ENCODE measurements at places on chromosomes 1 and 21.

DNA sequence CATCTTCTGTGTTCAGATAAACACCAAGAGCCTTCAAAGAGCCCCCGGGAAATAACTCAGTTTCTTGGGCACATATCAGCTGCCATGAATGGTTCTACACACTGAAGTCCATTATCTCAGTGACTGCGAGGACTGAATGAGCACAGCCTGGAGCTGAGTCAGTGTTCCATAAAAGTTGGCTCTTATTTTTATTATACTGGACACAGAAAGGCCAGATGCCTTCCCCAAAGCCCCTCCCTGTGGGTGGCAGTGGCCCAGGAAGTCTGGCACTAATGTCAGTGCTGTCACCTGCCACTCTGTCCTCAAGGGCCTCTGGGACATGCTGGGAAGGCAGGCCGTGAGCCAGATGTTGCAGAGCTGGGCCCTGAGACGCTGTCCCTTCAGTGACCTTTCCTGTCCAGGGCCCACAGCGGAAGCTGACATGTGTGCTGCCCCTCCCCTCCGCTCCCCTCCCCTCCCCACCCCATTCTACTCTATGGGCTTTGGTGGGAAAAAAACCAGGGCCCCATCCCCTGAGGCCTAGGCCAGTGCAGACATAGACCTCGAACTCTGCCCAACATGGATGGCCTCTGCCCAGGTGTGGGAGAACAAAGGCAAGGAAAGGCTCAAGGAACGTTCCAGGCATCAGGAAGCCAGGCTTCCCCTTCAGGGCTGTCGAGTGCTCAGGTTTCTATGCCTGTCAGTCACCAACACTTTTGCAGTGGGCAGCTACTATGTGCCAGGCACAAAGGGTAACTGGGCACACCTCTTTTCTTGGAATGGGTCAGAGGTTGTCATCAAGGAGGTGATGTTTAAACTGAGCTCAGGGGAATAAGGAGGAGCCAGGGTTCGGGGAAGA, 22.4 kb upstream of the NPPB start:
- DNase-seq, result peak; percentile 84

- DNase-seq, result no peak
Observed at GRCh38 chr1:61083013-61083806, 849 bp downstream of the NFIA start.

DNA sequence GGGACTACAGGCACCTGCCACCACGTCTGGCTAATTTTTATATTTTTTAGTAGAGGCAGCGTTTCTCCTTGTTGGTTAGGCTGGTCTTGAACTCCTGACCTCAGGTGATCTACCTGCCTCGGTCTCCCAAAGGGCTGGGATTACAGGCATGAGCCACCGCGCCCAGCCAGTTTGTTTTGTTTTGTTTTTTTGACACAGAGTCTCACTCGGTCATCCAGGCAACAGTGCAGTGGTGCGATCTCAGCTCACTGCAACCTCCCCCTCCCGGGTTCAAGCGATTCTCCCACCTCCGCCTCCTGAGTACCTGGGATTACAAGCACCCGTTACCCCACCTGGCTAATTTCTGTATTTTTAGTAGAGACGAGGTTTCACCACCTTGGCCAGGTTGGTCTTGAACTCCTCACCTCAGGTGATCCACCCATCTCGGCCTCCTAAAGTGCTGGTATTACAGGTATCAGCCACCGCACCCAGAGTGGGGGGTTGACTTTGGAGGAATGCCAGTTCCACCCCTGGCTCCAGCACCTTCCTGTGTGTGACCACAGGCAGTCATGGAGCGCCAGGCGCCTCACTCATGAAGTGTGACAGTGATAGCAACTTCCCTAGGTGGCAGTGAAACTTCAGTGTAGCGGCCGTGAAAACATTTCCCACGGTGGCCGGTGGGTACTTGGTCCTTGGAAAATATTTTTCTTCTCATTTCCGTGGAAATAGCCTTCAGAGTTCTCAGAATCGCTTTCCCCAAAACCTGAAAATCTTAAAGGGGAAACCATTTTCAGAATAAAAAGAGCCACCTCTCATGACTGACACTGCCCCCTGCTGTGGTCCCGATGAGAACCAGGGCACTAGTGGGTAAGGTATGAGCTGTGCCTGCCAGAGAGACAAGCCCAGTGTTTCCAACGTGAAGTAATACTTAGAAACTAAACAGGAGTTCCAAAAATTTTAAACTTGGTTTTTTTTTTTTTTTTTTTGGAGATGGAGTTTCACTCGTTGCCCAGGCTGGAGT, 48.6 kb downstream of the WDR4 start:
- no peak for DNase-seq

DNA sequence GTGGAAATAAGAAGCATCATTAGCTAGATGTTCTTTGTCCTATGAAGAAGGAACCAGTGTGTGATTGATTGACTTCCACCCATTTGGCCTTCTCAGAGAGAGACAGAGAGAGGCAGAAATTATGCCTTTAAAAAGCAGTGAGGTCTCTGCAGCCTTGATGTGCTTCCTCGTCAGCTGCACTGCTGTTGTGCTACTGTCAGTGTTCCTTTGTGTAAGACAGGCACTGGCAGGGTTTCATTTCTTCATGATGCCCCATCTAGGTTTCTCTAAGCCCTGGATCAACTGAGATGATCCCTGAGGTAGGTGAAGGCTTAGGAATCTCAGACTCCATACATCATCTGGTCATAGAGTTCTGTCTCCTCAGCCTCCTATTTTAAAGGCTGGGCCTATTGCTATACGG, 34.9 kb downstream of the GPR3 start:
- DNase-seq, result no peak

GRCh38 chr1:218371927-218372672, 27.0 kb downstream of the TGFB2 start:
- DNase-seq, result peak; percentile 67

- no peak for DNase-seq
Observed at GRCh38 chr1:162605225-162605927, 26.9 kb upstream of the DDR2 start.

DNA sequence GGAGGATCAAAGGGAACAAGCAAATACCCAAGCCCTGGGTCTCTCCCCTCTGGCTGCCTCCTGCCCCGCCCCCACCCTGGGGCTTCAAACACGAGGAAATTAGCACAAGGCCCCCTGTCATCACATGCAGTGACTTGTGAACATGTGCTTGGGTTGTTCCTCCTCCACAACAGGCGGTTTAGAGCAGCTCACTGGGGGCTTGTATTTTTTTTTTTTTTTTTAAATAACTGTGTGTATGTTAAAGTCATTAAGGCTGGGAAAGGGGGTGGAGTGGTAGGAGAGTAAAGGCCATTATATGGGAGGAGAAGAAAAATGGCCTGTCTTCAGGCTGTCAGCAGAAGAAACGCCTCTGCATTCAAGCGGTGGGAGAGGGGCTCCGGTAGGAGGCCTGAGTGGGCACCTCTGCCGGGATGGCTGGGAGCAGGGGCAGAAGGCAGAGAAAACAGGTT, 64.2 kb downstream of the PLXNA2 start:
- DNase-seq, result no peak

DNA sequence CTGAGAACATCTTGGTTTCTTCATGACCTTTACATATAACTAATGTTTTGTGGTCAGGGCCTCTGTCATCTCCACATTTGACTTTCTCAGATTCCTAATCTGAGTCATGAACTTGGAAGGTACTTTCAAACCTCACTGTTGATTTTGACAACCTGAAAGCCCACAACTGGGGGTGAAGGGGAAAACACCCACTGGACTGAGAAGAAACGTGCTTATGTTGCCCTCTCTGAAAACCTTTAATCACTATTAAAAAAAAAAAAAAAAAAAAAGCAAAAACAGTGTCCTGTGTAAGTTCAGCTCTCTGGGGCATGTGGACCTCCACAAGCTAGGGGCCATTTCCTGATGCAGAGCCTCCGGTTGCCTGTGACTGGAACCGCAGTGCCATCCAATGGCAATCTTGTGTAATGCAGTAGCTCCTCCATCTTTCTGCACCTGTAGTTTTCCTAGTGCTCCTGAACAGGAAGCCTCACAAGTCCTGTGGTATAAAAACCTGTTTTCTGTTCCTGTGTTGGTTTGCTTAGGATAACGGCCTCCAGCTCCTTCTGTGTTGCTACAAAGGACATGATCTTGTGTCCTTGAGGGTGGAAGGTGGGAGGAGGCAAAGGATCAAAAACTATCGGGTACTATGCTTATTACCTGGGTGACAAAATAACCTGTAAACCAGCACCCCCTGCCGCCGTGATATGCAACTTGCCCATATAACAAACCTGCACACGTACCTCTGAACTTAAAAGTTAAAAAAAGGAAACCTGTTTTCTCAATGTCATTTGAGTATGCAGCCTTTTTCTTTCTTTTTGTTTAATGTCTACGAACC, 124.5 kb downstream of the ZNF648 start:
- DNase-seq, result peak; percentile 92

DNA sequence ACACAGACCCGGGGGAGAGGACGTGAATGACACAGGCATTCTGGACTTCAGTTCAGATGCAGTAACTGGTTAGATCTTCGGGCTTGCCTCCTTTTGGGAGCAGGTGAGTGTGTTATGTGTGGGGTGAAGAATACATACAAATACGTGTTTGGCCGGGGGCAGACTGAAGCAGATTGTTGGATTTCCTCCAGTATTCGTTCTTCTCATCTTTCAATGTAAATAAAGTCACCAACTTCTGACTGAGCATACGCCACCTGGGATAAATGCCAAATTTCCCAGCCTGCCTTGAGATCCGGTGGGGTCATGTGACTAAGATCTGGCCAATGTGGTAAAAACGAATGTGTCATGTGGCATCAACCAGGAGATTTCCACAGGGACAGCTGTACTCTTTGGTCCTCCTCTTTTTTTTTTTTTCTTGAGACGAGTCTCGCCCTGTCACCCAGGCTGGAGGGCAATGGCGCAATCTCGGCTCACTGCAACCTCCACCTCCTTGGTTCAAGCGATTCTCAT, 189.8 kb downstream of the RGS7 start:
- peak; percentile 62 for DNase-seq

Data from NCI-H1092 treated with DMSO at 0.1 percent for 48 hours (cell line).